ENCODE measurements at places on chromosomes 7 and 10.

DNA sequence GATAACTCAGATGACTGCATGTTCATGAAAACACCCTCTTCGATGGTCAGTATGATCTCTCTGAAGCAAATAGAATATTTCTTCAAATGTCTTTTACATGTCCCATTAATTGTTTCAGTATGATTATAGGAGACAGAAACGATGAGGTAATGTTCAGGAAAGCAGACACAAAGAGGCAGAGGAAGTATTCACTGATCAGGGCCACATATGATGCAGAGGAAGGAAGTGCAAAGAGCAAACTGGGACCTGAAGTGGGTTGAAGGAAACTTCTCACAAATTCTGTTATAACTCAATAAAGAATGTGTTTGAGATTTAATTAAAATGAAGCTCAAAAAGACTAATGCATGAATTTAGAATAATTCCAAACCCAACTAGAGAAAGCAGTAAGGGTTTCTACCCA lies 70.5 kb downstream of the TES start:
- DNase-seq = no peak

- DNase-seq = no peak
Observed at GRCh38 chr7:16803881-16804673, 722 bp downstream of the AGR2 start.

- no peak for DNase-seq
Observed at GRCh38 chr10:88311264-88311663, 271.9 kb downstream of the RNLS start.

GRCh38 chr7:156014201-156014600 lies 201.9 kb upstream of the SHH start:
- DNase-seq = no peak

DNA sequence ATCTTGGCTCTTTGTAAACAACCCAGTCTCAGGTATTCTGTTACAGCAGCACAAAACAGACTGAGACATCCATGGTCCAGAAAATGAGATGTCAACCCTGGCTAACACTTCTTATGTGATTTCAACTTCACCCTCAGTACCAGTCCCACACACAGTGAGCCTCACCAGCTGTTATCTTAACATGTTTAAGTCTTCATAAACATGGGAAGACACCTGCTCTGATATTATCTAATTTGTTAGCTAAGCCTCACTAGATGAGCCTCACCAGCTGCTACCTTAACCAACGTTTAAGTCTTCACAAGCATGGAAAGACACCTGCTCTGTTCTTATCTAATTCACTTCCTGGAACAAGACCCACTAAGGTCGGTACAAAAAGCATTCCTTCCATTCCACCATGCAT lies 130.8 kb downstream of the CALN1 start:
- DNase-seq = no peak

- no peak for DNase-seq
Observed at GRCh38 chr10:48636901-48637300, 32.0 kb upstream of the ARHGAP22 start.

- DNase-seq = no peak
Observed at GRCh38 chr10:33136271-33136670, 178.2 kb upstream of the ITGB1 start.

DNA sequence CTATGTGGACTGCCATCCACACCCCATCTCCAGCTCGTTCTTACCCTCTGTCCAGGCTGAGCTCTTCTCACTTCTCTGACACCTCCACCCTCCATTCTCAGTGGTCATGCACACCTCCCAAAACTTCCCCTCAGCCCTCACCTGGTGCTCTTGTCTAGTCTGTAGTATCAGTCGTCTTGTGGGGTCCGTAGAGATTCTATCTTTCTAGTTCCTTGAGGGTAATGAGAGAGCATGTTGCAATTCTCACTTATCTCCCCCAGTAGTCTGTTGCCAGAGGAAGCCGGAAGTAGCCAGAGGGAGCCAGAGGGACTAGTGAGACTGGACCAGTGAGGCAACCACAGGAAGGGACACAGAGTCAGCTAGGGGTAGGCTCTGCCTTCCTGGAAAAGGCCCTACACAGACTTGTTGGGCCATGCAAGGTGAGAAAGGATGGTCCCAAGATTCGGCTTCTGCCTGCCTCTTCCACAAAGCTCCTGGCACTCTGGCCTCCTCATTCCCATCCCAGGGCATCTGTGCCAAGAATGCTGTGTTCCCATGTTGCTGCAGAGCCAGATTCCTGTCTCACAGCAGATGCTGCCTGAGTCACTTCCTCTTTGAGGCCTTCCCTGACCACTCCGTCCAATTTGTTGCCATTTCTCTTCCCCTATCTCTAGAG lies 50.6 kb upstream of the DUSP5 start:
- DNase-seq = no peak

GRCh38 chr10:92970301-92971070 lies 90.1 kb upstream of the CYP26C1 start:
- DNase-seq = no peak

GRCh38 chr7:951881-952547 lies 2.5 kb downstream of the ADAP1 start:
- DNase-seq = peak; percentile 14

- no peak for DNase-seq
Observed at GRCh38 chr7:140610204-140611165, 30.1 kb downstream of the DENND2A start.

DNA sequence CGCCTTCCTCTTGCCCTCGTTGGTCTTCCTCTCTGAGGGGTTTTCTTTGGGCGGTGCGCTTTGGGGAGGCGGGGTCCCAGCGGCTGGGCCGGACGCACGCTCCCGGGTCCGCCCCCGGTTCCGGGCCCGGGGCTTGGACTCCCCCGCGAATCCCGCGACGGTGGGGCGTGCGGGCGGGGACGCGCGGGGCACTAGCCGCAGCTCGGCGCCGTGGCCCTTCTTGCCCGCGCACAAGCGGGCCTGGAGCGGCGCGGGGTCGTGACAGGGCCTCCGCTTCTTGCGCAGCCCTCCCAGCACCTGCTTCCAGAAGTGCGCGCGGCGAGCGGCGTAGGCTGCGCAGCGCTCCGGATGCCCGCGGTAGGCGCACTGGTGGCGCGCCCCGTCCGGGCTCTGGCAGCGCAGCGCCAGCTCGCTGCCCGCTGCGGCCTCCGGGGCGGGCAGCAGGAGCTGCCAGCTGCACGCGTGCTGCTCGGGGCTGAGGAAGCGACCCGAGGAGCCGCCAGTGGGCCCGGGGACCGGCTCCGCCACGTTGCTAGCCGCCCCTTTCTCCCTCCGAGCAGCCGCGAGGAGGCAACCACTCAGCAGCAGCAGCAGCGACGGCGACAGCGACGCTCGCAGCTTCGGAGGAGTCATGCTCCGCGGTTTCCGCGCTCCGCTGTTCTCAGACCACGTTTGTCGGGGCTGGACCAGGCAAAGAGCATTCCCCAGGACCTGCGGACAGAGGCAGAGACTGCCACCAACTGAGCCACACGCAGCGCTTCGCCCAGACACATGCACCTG lies 759 bp downstream of the FGFBP3 start:
- DNase-seq = peak; percentile 72

- DNase-seq = peak; percentile 48
Observed at GRCh38 chr7:17298840-17299482, 509 bp downstream of the AHR start.

DNA sequence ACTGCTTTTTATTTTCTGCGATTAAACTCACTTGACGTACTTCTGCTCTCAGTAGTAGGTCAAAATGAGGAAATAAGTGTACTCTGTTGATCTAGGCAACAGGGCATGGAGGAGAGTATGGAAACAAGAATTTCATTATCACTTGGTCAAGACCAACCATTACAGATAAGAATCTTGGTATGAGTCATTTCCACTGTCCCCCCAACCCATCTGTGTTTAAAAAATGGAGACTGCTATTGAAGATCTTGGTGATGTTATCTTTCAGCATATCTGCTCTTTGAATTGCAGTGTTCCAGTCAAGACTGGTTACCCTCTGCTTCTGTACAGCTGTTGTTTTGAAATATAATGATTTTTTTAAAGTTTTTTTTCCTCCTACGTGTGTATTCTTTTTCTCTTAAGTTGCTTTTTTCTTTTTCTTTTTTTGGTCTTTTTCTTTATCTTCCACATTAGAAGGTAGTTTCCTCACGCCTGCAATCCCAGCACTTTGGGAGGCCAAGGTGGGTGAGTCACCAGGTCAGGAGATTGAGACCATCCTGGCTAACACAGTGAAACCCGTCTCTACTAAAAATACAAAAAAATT lies 11.7 kb downstream of the STAM start:
- no peak for DNase-seq

- no peak for DNase-seq
Observed at GRCh38 chr7:36112969-36113368, 40.1 kb upstream of the EEPD1 start.

Measured in left ventricle myocardium inferior (tissue), 1 donor.